ENCODE measurements at places on chromosomes 6 and 20. TPM values are rescaled to one million over a fixed set of nuclear protein-coding genes. Genes with fewer than 3 reads are reported as not detected.

The JPH2 gene
- total RNA-seq = not detected

The HCRTR2 gene
- total RNA-seq = not detected

The NCOA5 gene
- 53.1 TPM for total RNA-seq

The KIAA0408 gene
- 0.34 TPM for total RNA-seq

The SIRPG gene
- total RNA-seq = not detected

The TCF19 gene
- 17.3 TPM for total RNA-seq

The ULBP2 gene
- 0.29 TPM for total RNA-seq

The RAB32 gene
- total RNA-seq = not detected

The ZFP57 gene
- 5.2 TPM for total RNA-seq

The PTCRA gene
- not detected for total RNA-seq

The CLIC5 gene
- 2.5 TPM for total RNA-seq
